Hepatocyte (in vitro differentiated cells): ENCODE measurements at places on chromosomes 12 and 14.

DNA sequence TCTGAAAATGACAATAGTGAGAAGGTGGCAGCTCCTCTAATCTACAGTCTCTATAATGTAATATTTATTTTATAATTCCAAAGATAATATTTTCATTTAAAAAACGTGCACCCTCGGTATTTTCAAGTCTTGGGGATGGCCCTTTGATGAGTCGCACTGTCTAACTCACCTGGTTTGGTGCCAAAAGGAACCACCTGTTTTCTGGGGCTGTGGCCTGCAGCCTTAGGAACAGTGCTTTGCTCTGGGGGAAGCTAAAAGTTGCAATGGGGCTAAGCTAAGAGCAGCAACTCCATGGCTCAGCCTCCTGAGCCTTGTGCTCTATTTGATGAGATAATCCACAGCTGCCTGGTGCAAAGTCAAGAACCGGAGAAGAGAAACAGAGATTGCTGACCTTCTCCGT lies 6.4 kb upstream of the ENDOU start:
- DNase-seq, result no peak

- peak; percentile 65 for DNase-seq
Measured at GRCh38 chr12:48997719-48998496, 1.3 kb downstream of the DDN start.

DNA sequence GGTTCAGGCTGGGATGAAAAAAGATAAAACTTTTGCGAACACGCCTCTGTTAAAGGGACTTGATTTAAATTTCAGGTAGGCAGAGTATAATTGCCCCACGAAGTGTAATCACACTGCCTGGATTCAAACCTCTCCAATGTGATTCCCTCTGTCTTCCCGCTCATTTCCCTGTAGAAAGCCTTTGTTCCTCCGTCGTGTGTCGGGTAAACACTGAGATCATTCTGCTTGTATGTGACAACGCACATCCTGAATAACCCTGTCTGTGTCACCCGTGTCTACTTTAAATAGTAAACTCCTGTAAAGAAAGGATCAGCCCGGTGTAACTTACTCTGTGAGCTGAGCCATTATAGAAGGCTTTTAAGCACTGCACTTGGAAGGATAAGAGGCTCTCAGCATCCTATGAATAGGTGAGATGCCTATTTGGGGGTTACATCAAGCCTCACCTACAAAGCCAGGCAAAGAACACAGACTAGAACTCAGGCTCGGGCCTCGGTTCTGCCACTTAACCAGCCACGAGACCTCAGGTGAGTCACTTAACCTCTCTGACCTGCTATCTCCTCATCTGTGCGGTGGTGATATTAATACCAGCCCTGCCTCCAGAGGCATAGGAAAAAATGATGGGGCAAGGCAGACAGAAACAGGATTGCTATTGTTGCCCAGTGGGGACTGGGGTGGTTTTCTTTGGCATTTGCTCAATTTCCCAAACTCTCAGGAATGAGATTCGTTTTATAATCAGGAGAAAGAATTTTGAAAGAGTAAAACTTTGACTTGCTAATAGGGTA lies 74.2 kb downstream of the RBM19 start:
- no peak for DNase-seq

- no peak for DNase-seq
Measured at GRCh38 chr12:76444408-76444984, 96.3 kb upstream of the BBS10 start.

GRCh38 chr14:64249363-64249762 lies 44.8 kb downstream of the ESR2 start:
- DNase-seq, result no peak

- no peak for DNase-seq
Measured at GRCh38 chr12:62379026-62379722, 87.5 kb upstream of the MON2 start.

GRCh38 chr12:131063960-131064359 lies 110.3 kb downstream of the ADGRD1 start:
- no peak for DNase-seq

- no peak for DNase-seq
Measured at GRCh38 chr12:94103986-94104385, 44.4 kb upstream of the PLXNC1 start.

- no peak for DNase-seq
Measured at GRCh38 chr12:51677284-51677968, 86.4 kb downstream of the SCN8A start.

- no peak for DNase-seq
Measured at GRCh38 chr12:65334521-65334920, 56.0 kb downstream of the MSRB3 start.

GRCh38 chr12:77104792-77105191 lies 39.4 kb upstream of the E2F7 start:
- DNase-seq, result no peak

DNA sequence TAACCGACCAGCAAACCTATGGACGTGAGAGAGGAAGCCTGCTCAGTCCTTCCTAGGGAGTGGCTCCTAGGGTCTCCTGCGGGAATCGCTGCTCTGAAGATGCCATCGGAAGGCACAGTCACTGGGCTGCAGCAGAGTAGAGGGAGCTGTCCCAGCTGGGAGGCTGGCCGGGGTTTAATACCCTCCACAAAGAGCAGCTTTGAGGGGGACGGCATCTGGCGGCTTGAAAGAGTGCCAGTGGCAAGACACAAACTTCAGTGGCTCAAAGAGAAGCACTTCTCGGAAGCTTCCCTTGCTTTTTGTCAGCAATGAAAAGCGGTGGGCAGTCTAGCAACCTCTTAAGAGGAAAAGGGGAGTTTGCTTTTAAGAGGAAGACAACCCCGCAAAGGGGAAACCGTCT lies 114.6 kb downstream of the TMEM132C start:
- DNase-seq, result no peak

- no peak for DNase-seq
Measured at GRCh38 chr12:53217931-53218307, 10.9 kb upstream of the ITGB7 start.

DNA sequence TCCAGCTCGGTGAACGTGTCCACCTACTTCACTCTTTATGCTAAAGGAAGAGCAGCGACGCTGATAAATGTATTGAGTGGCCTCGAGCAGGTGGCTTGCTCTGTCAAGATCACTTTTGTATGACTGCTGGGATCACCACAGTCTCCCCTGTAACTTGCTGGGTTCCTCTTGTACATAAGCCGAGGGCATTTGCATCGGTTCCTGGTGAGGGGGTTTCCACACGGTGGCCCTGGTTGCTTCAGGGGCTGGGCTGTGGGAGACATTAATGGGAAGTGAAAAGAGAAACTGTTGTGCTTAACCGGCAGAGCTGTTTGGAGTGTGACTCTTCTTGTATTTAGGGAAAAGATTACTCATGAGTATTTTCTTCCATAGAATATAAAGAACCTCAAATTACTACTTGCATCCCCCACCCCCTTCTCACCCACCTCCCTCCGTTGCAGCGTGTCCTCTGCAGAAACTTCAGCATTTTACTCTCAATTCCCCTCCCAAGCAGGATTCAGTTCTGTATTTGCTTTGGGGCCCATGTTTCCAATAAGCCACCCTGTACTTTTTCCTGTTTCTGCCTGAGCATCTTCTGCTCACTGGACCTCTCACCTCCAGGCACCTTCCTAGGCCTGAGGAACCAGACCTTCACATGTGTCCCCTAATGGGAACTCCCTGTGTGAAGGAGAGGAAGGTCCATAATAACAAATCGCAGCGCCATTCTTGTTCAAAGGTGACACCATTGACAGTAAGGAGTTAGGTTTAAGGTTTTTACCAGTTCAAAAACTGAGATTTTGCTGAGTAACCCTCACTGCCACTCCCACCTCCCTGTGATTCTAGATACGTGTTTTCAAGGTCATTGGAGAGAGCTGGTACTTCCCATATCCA lies 187.0 kb downstream of the ETV6 start:
- DNase-seq, result no peak

GRCh38 chr12:79884401-79885006 lies 50.4 kb downstream of the PPP1R12A start:
- DNase-seq, result no peak
